KBM-7 (cell line): ENCODE measurements at places on chromosomes 13 and 19.
A peak's percentile ranks its signal among the peaks of the same experiment; 100 is the strongest.

GRCh38 chr19:30679153-30679702 lies 307.0 kb downstream of the ZNF536 start:
- no peak for DNase-seq

- DNase-seq, result no peak
These were observed 400.2 kb downstream of the KCNRG start for GRCh38 chr13:50415428-50415827.

GRCh38 chr13:52885141-52885540 lies 36.7 kb upstream of the PCDH8 start:
- no peak for DNase-seq

- peak; percentile 25 for DNase-seq
These were observed 147.2 kb upstream of the ZNF536 start for GRCh38 chr19:30224689-30225606.

DNA sequence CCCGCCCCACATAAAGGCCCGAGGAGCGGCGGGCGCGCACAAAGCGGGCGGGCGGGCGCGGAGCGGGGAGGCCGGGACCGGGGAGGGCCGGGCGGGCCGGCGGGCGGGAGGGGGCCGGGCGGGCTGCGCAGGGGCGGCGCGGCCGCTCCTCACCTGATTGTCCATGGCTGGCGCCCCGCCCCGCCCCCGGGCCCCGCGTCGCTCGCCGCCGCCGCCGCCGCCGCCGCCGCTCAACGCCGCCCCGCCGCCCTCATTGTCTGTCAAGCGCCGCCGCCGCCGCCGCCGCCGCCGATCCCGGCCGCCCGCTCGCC lies 200 bp downstream of the MLLT1 start:
- DNase-seq, result no peak

DNA sequence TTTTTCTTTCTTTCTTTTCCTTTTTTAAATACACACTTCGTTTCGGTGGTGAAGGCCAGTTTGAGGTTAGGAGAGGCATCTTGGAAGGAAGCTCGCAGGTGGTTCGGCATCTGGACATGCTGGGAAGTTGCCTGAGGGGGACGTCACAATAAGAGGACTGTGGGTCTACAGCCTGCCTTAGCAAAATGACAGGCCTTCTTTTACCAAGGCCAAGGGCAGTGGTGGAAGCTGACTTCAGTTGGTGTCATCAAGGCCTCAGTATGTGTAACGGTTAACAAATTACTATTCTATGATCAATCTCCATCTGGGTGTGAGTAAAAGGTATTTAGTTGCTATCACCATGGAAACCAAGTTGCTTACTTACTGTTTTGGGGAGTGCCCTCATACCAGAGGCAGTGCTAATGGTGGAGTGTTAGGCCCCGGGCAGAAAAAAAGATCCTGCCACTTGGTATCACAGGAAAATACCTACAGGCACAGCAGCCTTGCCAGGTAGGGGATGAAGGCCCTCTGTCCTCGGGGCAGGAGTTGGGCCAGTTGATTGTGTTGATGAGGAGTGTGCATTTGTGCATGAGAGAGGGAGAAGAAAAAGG lies 10.3 kb downstream of the ACTN4 start:
- no peak for DNase-seq

- no peak for DNase-seq
These were observed 2.3 kb downstream of the DHRS12 start for GRCh38 chr13:51801631-51802099.

DNA sequence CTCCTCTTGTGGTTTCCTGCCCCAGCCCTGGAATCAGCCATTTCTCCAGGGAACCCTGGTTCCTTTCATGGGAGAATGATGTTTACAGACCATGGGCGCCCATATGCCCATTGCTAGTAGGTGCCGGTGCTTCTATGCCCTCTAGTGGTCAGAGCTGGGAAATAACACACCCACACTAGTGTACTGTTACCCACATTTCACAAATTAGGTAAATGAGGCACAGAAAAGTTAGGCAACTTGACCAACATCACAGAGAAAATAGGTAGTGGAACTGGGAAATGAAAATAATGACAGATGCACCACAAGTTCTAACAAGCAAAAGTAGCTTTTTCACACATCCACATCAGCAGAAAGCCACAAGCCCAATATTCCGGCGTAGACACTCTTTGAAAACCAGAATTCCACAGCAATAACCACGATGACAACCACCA lies 1.3 kb upstream of the CEACAM3 start:
- DNase-seq, result peak; percentile 58

DNA sequence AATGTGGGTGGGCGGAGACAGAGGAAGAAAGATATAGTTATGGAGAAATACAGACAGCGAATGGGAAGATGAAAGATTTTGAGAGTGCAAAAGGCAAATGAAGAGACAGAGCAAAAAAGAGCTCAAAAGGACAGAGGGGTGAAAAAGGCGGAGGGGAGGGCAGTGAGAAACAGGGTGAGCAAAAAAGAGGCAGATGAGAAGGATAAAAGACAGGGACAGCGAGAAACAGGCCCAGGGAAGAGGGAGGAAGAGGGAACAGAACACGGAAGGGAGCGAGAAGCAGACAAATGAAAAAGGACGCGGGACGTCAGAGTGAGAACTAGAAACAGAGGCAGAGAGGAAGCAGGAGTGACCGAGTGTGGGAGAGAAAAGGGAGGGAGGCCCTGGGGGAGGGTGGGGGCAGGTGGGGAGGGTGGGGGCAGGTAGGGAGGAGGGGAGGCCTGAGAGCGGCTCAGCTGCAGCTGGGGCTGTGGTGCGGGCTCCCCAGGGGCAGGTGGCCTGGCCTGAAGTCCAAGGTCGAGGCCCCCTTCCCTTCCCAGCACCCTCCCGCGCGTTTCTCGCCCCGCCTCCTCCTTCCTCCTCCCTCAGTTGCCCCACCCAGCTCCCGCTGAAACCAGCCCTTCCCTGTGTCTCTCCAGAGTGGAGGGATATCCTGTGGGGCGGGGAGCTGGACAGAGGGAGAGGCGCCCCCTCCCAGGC lies 2.9 kb downstream of the KLK1 start:
- peak; percentile 31 for DNase-seq

DNA sequence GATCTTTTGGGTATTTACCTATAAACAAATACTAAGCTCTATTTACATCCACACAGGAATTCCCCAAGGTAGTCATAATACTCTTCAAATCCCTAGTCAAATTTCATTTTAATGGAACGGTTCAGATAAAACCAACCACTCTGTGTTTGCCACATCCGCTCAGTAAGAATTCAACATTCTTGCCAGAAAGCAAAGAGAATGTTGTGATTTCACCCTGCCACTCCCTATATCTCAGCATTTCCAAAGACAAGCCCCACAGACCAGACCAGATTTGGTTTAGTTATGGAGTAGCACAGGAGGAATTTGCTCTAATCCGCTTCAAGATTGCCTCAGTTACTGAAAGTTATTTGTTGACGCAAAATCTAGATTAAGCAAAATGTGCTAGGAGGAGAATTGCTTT lies 105.6 kb upstream of the SERP2 start:
- DNase-seq, result no peak

GRCh38 chr19:13712767-13713201 lies 51.5 kb upstream of the MRI1 start:
- no peak for DNase-seq

GRCh38 chr19:28581468-28581770 lies 631.5 kb downstream of the UQCRFS1 start:
- DNase-seq, result no peak

GRCh38 chr13:99991013-99991827 lies 9.6 kb downstream of the ZIC2 start:
- DNase-seq, result no peak

DNA sequence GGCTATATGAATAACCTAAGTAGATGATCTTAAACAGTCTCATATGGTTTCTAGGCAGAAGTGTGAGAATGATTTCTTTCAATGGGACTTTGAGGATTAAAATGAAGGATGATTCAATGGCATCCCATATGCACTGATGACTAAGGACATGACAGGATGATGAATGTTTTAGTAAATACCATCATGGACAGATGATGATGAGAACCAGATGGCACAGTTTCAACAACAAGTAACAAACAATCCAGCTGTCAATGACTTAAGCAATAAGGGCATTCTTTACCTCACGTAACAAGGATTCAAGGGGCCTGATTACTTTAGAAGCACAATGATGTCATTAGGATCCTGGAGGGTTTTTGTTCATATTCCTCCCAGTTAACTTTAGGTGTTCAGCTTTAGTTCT lies 2678.4 kb downstream of the PCDH9 start:
- DNase-seq, result no peak

DNA sequence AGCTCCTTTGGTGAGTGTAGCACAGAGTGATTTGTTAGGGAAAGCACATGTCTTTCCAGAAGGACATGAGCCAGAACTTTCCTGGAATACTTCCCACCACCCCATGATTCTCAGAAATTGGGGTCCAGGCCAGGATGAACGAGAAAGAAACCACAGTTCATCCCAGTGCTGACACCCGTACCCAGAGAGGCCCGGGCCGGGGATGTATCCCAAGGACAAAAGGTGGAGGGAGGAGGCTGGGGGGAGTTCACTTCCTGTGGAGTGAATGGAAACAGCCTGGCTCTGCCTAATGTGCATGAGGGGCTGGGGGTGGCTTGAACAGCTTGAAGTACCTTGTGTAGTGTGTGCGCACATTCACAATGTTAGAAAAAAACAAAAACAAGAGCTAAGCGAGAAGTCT lies 47.5 kb downstream of the CDADC1 start:
- no peak for DNase-seq

DNA sequence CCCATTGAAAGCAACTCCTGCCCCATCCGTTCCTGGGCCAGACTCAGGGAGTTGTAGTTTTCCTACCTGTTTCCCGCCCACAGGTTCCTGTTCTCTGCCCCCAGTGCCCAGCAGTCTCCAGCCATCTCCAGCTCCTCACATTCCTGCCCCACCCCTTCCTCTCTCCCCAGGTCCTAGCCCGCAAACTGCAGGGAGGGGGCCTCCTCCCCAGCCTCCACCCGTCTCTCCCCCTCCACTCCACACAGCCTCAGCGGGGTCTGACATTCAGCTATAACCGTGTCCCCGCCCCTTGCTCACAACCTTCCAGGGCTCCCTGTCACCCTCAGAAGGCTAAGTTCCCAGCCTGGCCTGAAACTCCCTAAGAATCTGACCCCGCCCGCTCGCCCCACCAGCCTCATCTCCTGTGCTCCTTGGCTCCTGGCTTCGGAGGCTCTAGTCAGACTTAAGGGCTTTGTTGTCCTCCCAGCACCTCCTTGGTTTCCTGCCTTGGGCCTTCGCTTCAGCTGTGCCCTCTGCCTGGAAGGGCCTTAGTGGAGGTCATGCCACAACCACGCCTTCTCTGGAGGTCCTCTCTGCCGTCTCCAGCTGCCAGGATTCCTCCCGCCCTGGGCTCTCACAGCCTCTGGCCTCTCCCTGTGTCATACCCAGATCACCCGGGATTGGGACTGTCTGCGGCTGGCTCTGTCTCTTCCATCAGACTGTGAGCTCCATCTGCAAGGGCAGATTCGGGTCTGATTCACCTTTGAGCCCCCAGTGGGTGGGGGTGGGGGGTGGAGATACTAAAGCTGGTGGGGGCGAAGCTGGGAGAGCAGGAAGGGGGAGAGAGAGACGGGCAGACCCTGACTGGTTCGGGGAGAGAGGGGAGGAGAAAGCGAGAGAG lies 5.1 kb upstream of the SPACA6 start:
- peak; percentile 58 for DNase-seq

GRCh38 chr13:68185444-68186141 lies 955.5 kb upstream of the PCDH9 start:
- DNase-seq, result no peak

DNA sequence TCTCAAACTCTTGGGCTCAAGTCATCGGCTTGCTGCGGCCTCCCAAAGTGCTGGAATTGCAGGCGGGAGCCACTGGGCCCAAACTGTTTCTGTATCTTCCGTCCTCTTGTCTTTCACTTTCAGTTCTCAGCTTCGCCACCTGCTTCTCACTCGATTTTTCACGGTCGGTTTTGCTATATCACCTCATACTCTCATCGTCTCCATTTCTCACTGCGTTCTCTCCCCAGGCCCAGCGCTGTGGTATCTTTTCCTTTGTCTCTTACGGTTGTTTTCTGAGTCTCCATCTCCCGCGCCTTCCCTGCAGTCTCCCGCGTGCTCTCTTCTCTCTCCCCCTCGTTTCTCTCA lies 14.9 kb downstream of the SSC5D start:
- no peak for DNase-seq

DNA sequence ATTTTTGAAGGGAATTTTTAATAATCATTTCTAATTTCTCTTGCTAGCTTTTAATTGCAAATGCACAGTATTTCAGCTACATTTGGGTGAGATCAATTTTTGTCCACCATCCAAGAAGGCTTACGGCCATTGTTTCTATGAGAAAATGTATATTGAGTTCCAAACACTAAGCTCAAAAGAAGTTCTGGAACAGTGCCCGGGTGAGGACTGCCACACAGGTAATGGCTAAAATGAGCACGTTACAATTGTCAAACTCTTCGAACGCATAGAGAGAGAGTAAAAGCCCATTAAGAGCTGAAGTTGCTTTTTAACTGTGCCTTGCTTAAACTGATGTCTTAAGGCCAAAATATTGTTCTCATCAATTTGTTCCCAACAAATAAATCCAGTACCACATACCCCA lies 755.0 kb downstream of the DIAPH3 start:
- no peak for DNase-seq

DNA sequence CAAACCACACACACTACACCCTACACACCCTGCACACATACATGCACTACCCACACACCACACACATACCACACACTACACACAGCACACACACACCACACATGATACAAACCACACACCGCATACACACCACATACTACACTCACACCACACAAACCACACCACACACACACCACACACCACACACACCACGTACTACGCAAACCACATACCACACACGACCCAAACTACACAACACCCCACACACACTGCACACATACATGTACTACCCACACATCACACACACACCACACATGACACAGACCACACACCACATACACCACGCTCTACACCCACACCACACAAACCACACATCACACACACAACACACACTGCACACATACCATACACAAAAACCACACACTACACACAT lies 6.6 kb downstream of the MAG start:
- DNase-seq, result no peak

DNA sequence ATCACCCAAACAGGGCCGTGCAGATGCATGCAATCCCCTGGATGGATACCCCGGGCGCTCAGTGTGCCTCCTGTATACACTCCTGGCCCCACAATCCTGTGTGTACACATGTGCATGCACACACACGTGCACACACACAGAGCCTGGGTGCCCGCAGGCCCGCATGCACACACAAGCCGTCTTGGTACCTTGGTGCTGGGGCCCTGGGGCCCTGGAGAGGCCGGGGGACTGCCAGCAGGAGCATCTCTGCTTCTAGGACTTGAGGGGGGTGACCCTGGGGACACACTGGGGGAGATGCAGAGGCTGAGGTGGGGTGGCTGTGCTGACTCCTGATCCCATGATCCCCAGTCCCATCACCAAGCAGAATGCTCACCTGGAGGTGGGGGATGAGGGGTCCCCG lies 15.6 kb upstream of the EPOR start:
- DNase-seq, result no peak

GRCh38 chr13:59702269-59702668 lies 461.5 kb downstream of the DIAPH3 start:
- no peak for DNase-seq

- DNase-seq, result no peak
These were observed 18.7 kb upstream of the NMRK2 start for GRCh38 chr19:3914199-3914598.
